NCI-H2081 treated with DMSO at 0.1 percent for 48 hours (cell line): ENCODE measurements at places on chromosomes 16 and 17.

DNA sequence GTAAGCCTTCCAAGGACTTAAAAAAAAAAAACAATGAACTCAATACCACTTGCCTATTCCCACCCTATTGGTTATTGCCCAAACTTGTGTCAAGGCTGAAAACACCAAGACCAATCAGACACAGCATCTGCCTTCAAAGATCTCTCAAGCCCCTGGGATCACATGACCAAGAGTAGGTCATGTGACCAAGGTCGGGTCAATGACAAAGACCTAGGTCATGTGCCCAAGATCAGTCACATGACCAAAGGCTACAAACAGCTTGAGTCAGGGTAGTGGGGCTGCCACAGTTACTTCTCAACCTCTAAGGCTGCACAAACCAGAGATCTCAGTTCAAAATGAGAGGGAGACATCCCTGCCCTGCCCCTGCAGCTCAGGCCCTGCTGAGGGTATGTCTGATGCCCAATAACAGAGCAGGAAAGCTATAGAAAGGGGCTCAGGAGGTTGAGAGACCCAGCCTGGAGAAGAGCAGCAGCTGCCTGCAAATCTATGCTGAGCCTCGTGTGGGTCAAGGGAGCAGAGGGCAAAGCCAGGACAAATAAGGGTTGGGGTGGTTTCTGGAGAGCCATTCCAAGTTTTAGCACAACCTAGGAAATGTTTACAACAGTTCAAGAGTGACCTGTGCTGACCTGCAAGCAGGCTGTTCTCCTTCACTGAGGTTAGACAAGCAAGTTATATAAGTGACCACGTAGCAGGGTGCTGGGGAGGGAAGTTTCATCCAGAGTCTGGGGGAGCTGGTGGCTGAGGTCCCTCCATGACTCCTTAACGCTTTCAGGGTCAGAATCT, 48.8 kb downstream of the PIMREG start:
- no peak for DNase-seq

DNA sequence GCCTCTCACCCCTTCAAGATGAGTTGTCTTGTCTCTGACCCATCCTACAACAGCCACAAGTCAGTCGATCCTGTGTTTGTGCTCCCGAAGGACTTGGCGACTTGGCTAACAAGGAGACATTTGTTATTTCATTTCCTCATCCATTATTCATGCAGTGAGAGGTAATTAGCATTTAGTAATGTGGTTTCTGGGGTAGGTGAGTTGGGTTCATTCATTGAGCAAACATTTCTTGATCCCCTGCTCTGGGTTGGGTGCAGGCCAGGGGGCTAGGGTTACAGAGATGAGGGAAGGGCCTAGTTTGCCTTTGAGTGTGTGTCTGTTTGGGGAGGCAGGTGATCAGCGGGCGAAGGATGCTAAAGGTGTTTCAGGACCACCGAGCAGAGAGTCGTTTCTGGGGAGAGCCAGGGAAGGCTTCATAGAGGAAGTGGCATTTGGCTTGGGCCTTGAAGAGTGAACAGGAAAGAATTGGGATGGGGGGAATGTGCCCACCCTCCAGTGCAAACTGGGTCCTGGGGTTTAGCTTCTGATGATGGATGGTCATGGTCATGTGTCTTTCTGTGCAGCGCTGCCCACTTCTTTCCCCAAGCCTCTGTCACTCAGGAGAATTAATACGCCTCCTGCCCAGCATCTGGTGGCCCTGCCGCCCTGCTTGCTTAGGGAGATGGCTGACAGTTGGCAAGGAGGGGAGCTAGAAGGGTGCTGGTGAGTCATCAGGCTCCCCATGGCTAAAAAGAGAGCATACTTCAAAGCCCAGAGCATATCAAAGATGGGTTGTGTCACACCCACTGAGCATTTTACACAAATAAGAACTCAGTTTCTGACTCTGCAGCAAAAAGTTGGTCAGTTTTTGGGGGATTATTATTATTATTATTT, 38.5 kb downstream of the MSI2 start:
- DNase-seq: peak; percentile 81

GRCh38 chr16:2835638-2836493, 5.8 kb downstream of the ZG16B start:
- no peak for DNase-seq

GRCh38 chr17:60534010-60534555, 8.0 kb upstream of the APPBP2 start:
- no peak for DNase-seq

- no peak for DNase-seq
Measured at GRCh38 chr17:81434072-81434471, 38.8 kb downstream of the BAHCC1 start.

- no peak for DNase-seq
Measured at GRCh38 chr16:56773532-56773931, 43.6 kb downstream of the NUP93 start.

DNA sequence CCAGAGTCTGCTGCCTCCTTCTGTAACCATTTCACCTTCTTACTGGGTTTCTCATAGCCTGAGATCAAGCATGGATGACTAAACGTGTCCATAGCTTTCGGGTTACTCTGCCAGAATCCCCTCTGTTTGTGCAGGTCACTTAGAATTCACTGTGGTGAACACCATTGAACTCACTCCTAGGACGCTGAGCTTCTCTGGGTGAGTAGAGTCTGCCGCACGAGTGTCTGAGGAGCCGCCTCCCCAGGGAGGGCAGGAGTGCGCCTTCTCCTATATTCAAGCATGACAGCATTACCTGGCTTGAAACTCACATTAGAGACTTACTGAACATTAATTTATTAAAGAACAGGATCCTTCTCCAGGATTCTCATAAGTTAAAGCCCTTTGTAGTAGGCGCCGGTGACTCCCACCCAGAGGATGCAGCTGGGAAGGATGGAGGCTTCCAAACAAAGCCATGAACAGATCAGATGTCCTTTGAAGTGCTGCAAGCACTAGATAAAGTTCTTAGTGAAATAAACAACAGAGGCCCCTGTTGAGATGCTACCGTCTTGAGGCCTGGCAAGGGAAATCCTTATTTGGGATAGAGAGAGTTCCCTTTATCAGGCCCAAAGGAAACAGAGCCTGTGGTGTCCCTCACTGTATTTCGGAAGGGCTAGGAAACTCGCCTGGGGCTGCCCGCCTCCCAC, 144.6 kb upstream of the PLCG2 start:
- no peak for DNase-seq

DNA sequence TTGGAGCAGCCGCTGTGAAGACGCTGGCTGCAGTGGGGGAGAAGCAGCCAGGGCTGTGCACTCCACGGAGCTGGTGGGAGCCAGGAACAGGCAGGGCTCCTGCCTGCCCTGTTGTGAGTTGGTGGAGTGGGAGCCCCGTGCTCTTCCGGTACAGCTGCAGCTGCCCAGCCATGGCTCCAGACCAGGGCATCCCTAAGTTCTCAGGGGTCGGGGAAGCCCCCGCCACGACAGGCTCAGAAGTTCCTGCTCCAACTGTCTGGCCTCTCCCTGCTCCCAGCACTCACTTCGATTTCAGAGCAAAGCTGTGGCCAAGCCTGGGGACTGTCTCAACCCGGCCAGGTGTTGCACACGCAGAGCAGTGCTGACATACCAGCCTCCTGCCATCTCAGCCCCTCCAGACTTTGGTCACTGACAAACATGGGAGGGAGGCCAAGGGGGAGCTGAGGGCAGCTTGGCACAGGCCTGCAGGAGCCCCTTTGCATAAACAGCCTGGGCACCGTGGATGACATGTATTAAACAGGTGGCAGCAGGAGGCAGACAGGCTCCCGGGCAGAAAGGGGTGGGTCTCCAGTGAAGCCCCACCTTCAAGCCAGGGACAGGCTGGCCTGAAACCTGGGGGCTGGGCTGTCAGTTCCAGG, 13.9 kb upstream of the KDM8 start:
- DNase-seq: no peak

DNA sequence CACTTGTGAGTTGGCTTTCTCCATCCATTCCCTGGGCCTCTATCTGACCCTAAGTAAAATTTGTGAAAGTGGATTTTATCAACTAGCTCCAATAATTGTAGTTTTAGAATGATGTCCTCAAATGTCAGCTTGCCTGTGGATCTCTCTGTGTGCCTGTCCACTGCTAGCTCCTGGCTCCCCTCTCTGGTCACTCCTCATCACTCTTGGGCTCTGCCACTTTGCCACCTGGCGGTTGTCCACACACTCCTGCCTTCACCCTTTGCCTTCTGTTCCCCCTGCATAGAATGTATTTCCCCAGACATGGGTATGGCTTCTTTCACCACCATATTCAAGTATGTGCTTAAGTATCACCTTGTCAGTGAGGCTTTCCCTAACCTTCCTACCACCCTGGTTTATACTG, 19.8 kb downstream of the ANKFN1 start:
- no peak for DNase-seq

- peak; percentile 65 for DNase-seq
Measured at GRCh38 chr17:17440010-17440843, 36.6 kb upstream of the MED9 start.

GRCh38 chr17:2418572-2418971, 17.7 kb upstream of the MNT start:
- DNase-seq: no peak

DNA sequence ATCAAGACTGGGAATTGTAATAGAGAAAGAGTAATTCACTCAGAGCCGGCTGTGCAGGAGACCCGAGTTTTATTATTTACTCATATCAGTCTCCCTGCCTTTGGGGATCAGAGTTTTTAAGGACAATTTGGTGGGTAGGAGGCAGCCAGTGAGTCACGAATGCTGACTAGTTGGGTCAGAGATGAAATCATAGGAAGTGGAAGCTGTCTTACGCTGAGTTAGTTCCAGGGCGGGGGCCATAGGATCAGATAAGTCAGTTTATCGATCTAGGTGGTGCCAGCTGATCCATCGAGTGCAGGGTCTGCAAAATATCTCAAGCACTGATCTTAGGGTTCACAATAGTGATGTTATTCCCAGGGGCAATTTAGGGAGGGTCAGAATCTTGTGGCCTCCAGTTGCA, 20.2 kb upstream of the GUCY2D start:
- DNase-seq: no peak

- no peak for DNase-seq
Measured at GRCh38 chr17:61118871-61119270, 280.8 kb upstream of the TBX2 start.

DNA sequence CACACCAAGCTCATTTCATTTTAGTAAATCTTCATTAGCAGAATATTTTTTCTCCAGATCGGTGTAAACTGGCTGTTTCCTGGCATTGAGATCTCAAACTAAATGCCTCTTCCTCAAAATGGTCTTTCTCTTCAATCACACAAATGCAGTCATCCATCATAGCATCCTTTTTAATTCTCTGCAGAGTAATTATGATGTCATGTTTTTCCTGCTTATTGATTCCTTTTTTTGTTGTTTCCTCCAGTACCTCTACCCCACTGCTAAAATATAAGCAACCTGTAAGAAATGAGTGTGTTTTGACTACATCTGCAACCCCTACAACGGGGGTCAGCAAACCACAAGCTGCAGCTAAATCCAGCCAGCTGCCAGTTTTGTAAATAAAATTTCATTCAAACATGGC, 65.6 kb upstream of the TOM1L1 start:
- no peak for DNase-seq

DNA sequence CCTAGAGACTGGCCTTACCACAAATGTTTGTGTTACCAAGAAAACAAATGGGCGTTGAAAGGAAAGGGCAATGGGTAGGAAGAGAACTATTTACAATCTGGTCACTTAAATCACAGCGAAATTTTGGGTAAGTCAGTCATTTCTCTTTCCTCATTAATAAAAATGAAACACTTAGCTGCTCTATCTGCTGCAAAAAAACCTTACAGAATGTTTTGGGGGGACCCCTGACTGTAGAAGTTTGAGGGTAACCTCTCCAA, 742 bp upstream of the NUTF2 start:
- DNase-seq: no peak

GRCh38 chr17:15434956-15435355, 32.5 kb downstream of the CDRT4 start:
- no peak for DNase-seq

- no peak for DNase-seq
Measured at GRCh38 chr17:52294301-52294700, 135.8 kb upstream of the CA10 start.

GRCh38 chr17:3030096-3030495, 33.3 kb downstream of the OR1D5 start:
- no peak for DNase-seq

DNA sequence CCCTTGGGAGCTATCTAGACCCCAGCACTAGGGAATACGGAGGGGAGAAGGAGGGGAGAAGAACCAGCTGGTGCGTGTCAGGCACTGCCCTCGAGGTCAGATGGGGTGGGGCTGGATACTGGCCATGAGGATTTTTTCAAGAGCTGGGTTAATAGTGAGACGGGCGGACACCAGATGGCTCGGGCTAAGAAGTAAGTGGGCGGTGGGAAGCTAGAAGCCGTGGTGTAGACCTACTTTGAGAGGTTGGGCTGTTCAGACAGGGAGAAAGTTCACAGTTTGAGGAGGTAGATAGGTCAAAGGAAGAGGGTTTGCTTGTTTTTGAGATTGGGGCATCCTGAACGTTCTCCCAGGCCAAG, 303.8 kb downstream of the SEC14L1 start:
- no peak for DNase-seq

DNA sequence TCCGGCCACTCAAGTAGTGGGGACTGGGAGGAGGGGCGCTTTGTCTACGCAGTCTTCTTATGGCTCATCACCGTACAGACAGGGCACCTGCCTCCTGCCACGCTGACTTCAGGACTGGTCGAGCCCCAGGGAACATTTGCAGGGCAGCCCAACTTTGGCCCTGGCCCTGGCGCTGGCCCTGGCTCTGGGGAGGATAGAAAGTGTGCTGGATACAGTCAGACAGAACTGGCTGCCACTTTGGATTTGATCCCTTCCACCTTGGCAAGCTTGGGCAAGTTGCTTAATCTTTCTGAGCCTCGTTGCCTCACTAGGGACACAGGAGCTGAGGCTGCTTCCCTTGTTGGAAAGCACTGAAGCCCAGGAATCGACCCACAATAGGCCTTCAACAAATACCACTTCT, 13.6 kb downstream of the LGALS9 start:
- DNase-seq: no peak

DNA sequence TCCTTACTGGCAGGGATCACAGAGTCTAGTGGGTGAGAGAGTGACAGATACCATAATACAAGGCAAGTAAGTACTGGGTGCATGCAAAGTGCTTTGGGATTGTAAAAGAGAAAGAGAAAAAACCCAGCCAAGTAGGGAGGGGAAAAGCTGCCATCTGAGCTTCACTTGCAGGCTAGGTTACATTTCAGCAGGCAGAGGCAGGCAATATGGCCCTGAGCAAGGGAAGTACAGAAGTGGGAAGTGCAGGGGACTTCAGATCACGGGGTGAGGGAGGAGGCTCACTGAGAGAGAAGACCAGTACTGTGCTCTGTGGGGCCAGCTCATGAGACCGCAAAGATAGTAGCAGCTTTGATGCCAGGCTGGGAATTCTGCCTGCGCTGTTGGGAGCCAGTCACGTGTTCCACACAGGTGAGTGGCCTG, 230.6 kb downstream of the MSI2 start:
- DNase-seq: no peak

GRCh38 chr17:57377094-57377493, 120.8 kb downstream of the MSI2 start:
- DNase-seq: no peak

GRCh38 chr17:18093616-18094408, 6.1 kb downstream of the DRG2 start:
- no peak for DNase-seq
